ENCODE measurements at places on chromosomes 7 and 10. TPM values are rescaled to one million over a fixed set of nuclear protein-coding genes. Genes with fewer than 3 reads are reported as not detected.

DNA sequence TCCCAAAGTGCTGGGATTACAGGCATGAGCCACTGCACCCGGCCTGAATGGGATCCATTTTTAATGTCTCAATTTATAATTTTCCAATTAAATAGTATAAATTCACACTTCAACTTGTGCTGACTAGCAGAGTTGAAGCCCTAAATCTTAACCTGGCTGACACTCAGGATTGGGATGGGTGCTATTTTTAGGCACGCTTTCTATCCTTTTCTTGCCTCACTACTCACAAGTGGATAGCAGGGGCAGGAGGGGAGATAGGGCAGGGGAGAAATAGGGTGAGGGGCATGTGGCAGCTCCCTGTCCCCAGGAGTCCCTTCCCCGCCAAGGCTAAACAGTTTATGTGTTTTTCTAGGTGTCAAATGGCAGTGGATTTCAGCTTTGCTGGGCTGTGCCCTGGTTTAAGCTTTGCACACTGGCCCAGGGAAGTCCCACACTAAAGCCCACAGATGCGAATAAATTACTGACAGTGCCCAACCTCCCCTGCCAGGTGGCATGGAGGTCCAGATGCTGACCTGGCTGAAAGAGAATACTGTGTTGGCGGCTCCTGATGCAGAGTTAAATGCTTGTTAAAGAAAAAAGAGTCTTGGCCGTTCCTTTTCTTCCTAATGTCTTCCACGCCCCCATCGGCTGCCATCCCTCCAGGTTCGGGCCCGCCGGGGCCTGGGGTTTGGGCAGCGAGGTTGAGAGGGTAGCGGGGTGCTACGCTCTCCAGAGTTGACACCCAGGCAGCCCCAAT is 36.2 kb upstream of the EFCAB10 start:
- DNase-seq, result no peak

DNA sequence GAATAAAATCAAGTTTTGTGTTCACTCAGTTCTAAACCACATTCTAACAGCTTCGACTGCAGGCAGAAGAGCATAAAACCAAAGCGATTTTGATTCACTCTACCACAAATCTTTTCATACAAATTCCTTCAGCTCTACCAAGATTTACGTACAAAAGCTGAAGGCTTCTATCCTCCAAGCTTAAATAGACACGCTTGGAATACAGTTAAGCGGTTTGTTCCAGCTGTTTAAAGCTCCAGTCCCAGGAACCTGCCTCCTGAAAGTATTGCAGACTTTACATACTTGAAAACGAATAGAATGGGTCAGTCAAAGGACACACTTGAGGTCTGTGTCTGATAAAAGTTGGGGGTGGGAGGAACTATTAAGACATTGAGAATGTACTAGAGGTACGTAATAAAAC is 102.9 kb downstream of the MPP7 start:
- DNase-seq, result no peak

DNA sequence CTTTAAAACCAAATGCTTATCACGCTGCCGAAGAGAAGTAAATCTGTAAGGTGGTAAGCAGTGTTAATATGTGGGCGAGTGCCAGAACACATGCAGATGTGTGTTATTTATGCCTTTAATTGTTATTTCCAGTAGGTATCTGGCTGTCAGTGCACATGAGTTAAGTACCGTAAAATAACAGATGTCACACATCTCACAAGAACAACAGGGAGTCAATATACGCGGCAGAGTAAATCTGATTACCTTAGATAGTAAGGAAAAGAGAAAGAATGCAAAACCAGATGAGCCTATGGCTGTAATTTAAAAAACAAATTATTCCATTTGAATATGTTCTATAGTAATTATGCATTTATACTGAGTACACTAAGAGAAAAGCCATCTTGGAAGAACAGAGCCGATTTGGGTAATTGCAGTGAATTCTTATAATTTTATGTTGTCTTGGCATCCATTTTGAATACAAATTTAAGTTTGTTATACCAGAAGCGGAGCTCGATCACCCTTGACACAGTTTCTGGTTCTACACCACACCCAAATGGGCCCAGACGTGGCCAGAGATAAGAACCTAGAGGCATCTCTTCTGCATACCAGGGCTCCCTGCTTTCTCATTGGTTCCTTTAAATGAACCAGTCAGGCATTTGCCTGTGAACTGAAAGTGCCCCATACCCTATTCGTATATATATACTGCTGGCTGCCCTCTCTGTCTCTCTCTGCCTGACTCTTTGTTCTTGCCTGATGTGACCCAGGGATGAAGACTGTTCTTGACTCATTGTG is 34.8 kb downstream of the DNAJB9 start:
- no peak for DNase-seq

- DNase-seq, result no peak
Measured at GRCh38 chr7:28348636-28349035, 63.7 kb upstream of the CREB5 start.

- peak; percentile 87 for DNase-seq
Measured at GRCh38 chr10:71964743-71965515, 734 bp downstream of the CHST3 start.

- peak; percentile 54 for DNase-seq
Measured at GRCh38 chr7:767941-768731, 41.1 kb upstream of the PRKAR1B start.

GRCh38 chr10:103967448-103968071 is 620 bp downstream of the SLK start:
- no peak for DNase-seq

GRCh38 chr10:12195281-12195602 is 449 bp downstream of the NUDT5 start:
- DNase-seq, result no peak

DNA sequence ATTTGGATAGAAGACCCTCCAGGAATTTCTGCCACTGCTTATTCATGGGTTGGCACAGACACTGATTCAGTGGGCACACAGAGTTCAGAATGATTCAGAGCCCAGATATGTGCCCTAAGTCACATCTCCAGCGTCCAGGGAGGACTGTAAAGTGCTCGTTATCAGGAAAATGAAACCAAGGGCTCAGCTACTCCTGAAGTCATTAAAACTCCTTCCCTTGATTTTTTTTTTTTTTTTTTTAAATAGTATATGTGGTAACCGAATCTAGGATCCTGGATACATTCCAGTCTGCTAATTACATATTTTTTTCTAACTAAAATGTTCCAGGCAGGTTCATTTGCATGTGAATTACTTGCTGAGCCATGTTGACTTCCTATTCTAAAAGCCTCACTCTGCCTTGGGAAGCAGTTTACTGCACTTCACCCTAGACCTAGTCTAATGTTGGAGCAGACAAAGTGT is 34.7 kb downstream of the MET start:
- DNase-seq, result no peak

- no peak for DNase-seq
Measured at GRCh38 chr10:63977329-63977923, 456.2 kb downstream of the REEP3 start.

DNA sequence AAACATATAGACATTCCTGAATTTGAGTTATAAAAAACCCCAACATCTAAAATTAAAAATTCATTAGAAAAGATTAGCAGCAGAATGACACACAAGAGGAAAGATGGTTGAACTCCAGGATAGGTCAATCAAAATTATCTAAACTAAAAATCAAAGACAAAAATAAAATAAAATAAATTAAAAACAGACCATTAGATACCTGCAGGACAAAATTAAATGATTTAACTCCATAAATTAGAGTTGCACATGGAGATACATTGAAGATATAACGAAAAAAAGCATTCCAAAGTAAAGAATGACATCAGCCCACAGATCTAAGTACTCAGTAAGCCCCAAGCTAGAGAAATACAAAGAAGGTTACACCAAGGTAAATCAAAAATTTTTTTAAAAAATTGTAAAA is 226.1 kb upstream of the SORCS1 start:
- no peak for DNase-seq

DNA sequence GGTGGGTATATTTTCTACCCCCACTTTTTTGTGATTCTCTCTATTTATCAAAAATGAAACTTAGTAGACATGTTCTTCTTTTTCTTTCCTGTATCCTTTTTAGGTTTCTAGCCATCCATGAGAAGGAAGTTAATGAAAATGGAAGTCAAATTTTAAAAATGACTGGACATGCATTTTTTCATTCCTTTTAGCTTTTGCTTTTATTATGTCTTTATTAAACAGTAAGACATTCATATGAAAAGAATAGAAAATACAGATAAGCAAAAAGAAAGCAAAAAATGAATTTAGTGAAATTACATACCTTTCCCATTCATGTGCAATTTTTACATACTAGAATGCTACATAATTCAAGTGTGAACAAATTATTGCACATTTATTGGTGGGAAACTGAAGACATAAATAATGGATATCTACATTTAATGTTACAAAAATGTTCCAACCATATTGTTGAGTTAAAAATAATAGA is 88.7 kb downstream of the CPED1 start:
- DNase-seq, result no peak

The UNC5B gene
- total RNA-seq, result 17.7 TPM

The HEPACAM2 gene
- not detected for total RNA-seq

The FLNC gene
- total RNA-seq, result 226 TPM

All from left cardiac atrium (tissue), 4 donors.